Stimulated activated CD8-positive, alpha-beta memory T cell treated with anti-CD3 and anti-CD28 coated beads, Interleukin-4, amount 100 ng/mL, for 48 hours (primary cell): ENCODE measurements at places on chromosomes 1 and 21.

DNA sequence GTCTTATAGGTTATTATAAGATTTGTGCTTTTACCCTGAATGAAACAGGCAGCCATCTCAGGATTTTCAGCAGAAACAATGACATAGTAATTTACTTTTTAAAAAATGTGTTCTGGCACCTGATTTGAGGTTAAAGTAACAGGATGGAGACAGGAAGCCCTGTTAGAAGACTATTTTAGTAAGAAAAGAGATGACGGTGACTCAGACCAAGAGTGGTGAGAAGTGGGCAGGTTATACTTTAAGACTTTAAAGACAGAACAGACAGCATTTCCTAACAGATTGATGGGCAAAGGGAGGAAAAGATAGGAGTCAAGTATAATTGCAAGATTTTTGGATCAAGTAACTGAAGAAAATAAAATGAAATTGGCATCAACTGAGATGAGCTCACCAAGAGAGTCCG, 436.8 kb upstream of the NR5A2 start:
- no peak for DNase-seq

DNA sequence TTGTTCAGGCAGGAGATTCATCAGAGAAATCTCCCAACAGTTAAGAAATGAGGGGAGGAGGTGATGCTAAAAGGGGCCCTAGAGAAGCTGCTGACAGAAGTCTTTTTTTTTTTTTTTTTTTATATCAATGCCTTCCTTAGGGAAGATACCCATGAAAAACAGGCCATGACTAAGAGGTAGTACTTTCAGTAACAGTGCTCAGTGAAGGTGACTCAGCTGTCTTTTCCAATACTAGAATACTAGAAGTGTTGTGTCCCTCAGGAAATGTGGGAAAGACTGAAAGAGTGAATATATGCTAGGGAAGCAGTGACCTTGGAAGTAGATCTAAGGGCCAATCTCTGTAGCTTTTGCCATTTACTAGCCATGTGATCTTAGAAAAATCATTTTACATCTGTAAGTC, 52.4 kb upstream of the SLFNL1 start:
- no peak for DNase-seq

DNA sequence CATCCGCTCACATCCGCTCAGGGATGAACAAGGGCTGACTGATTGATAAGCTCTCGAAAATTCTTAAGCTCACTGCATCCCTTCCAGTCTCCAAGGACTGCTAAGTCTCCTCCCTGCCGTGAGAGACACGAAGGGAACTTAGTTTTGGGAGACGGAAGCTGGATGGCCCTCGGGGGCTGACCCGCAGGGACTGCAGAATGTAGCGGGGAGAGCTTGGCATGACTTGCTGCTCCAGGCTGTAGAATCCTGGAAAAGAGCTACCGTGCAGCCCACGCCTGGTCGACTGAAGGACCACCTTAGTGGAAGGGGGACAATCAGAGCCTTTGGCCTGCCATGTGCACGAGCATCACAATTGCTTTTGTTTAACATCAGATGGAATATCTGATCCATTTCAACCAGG, 5.3 kb downstream of the ANKRD65 start:
- DNase-seq, result no peak

DNA sequence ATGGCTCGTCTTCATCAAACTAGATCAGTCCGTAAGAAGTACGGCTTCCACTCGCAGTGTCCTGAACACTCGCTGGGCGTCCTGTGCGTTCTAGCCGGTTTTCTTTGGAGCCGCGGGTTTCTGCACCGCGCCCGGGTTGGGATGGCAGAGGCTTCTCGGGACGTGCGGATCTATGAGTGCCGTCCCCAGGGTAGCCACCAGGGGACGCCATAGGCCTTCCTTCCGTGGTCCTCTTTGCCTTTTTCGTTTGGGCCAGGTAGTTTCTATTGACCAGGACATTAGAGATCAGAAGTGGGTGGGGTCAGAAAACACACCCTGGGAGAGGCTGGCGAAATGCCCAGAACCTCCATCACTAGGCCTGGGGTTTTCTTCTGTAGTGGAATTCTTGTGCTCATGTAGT, 273.8 kb downstream of the FAM72C start:
- DNase-seq, result peak; percentile 61

DNA sequence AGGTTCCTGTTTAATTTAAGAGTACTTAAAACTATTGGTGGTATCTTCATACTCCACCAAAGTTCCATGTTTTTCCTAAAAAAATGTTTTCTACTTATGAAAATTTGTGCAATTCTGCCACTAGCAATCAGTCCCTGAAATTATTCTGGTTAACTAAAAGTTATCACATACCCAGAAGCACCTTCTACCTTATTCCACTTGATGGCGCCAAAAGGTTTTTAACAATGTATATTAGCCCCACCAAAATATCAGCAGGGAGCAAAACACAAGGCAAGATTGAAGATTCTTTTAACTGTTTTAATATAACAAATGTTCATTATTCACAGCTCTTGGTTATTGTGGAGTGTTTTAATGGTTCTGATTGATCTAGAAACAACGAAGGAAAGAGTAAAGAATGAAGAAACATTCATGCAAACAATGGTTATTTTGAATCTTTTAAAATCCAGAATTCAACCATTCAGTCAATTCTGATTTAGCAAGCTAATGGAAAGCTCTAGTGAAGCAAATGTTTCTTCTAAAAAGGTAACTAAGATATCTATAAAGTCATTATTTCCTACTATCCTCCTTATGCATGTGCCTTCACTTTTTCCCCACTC, 67.2 kb downstream of the TTLL7 start:
- no peak for DNase-seq

DNA sequence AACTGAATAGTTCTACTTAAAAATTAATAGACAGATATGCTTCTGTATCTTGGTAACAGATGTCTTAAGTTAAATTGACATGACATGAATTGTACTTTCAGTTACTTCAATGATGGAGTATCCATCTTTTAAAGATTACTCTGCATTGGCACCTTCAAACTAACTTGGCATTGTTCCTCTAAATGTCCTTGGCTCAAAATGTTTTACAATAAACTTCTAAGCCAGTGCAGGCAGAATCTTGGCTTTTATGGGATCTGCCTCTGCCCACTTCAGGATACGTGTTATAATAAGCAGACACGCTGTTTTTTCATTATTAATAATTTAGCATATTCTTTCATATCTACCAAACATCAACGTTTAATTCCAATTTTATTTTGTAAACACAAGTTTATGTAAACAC, 873.4 kb upstream of the ADAMTS5 start:
- no peak for DNase-seq

DNA sequence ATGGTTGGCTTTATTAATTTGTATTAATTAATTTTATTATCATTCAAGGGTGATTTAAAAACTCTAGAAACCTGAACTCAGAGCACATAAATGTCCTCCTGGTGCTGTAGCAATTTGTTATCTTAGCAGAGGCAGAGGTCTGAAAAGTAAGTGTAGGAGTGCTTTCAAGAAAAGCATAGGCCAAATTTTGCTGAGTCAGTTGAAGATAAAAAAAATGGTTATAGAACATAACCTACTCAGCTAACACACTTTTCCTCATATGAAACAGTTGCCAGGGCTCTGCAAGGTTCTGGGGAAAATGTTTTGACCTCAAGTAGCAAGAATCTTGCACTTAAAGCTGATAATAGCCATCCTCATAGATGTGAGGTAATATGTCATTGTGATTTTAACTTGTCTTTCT, 53.5 kb upstream of the CHODL start:
- DNase-seq, result no peak

DNA sequence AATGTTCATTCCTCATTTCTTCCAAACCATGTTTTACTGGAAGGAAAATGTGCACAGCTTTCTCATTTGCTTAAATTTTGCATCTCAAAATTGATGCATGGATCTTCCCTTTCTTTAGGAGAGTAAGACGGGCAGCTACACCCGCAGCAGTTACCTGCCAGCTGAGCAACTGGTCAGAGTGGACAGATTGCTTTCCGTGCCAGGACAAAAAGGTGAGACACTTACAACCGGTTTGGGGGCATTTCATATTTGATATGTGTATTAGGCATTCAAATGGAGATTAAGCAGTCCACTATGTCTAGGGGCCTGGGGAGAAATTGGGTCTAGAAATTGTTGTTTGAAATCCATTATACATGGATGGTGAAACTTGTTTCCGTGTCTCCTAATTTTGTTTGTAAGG, 12.9 kb downstream of the C8A start:
- DNase-seq, result no peak

- no peak for DNase-seq
Observed at GRCh38 chr1:83029916-83030315, 969.0 kb downstream of the TTLL7 start.

GRCh38 chr1:65207317-65207716, 59.3 kb downstream of the AK4 start:
- DNase-seq, result no peak

DNA sequence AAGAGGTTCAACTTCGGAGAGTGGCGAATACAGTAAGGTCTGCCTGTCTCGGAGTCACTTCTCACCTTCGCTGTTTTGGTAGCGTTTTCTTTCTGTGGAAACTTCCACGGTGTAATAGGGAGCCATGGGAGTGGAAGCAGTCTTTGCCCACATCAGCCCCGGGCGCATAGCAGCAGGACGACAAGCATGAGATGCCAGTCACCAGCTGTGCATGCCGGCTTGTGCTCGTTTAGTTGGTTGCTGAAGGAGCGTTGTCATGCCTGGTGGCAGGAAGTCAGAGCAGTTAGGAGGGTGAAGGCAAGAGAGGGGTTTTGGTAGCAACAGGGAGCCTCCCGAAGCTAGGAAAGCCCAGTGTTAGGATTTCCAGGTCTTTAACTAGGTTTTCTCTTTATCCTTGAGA, 58.8 kb downstream of the MRPS6 start:
- DNase-seq, result no peak
